ENCODE measurements at places on chromosomes 12 and 14.

- DNase-seq = no peak
Observed at GRCh38 chr12:131085816-131086591, 132.3 kb downstream of the ADGRD1 start.

- DNase-seq = no peak
Observed at GRCh38 chr12:26647088-26647487, 185.9 kb downstream of the ITPR2 start.

- no peak for DNase-seq
Observed at GRCh38 chr14:52678591-52678990, 16.8 kb downstream of the ERO1A start.

GRCh38 chr12:70049596-70050360, 193.5 kb upstream of the CNOT2 start:
- DNase-seq = no peak

DNA sequence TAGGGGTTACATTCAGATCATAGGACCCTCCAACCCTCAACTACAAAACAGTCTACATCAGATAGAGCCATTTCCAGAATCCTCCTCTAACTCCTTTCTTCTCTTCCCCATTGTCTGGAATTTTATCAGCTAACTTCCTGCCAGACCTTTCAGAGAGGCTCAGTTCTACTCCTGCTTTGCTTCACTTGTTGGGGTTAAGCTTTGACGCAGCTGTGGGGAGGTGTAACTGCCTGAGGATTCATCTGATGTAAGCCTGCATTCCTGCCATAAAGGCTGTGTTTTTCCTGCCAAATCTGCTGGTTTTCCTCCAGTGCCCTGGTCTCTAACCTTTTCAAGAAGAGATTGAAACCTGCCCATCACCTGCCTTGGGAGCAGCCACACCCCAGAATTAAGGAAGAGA, 16.9 kb downstream of the DHRS2 start:
- DNase-seq = no peak
